Stimulated activated CD8-positive, alpha-beta memory T cell treated with anti-CD3 and anti-CD28 coated beads, Interleukin-12 subunit alpha, Interleukin-12 subunit beta, amount 100 ng/mL, for 4 hours (primary cell): ENCODE measurements at places on chromosomes 12 and 14.
A peak's percentile ranks its signal among the peaks of the same experiment; 100 is the strongest.

DNA sequence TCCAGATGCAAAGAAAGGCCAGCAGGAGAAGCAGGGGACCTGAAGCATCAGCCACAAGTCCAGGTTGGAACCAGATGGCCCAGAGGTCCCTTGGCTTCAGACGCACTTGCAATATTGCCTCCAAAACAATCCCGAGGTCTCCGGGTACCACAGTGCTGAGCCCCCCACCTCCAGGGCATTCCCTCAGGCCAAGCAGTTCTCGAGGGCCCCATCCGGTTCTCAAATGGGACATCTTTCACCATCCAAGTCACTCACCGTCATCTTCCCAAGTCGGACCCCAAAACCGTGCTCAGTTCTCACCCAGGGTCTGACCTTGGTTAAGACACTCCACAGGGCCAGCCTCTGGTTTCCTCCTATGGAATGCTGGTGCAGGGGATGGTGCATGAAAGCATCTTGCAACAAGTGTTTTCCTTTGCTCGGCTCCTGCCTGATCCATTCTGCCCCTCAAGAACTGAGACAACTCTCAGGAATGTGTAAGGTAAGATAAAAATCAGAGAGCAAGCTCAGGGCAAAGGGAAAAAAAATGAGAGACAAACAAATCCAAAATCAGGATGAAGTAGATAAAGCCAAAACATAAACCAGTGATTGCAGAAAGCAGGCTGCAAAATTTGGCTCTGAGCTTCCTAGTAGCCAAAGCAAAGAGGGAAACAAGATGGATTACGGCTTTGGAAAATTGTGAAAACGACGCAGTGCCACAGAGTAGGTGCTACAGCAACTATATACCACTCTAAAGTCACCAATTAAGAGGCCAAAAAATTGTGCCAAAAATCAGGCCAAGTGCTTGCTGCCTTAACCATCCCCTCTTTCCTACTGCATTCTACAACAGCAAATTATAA is 8.0 kb downstream of the NCOR2 start:
- no peak for DNase-seq

GRCh38 chr14:104462651-104463630 is 116.6 kb upstream of the C14orf180 start:
- DNase-seq: no peak

- no peak for DNase-seq
These were observed 203.6 kb downstream of the NUAK1 start for GRCh38 chr12:105935106-105935505.

- no peak for DNase-seq
These were observed 79.7 kb downstream of the RIMBP2 start for GRCh38 chr12:130636370-130636769.

GRCh38 chr12:14394317-14395073 is 29.0 kb downstream of the ATF7IP start:
- no peak for DNase-seq

DNA sequence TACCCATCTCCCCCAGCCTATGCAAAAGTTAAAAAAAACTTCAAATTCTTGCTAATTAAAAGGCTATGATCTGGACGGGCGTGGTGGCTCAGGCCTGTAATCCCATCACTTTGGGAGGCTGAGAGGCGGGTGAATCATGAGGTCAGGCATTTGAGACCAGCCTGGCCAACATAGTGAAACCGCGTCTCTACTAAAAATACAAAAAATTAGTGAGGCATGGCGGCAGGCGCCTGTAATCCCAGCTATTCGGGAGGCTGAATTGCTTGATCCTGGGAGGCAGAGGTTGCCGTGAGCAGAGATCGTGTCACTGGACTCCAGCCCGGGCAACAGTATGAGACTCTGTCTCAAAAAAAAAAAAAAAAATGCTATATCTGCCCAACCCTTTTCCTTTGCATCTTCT is 925.4 kb downstream of the GALC start:
- no peak for DNase-seq

DNA sequence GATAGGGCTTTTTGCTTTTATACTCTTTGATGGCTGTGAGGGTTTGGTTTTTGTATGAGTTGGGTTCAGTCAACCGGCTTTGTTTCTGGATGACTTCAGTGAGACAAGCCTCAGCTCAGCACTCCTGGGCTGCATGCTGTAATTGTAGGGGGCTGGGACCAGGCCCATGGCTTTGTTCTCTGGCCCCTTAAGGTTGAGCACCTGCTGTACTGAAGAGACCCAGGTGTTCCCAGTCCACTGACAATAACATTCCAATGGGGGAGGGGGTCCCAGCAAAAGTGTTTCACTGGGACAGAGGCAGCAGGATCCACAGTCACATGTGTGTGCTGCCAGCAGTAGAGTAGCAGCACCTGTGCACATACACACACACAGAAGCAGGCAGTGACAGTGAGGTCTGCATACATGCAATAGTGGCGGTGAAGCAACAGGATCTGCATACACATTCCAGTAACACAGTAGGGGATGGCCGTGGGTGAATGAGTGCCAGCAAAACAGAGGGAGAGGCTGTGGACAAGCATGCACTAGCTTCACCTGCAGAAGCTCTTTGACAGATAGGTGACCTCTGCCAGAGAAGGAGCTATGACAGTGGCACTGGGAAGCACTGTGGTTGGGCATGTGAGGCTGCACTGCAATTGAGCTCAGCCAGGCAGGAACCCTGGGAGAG is 240.4 kb downstream of the ASCL1 start:
- DNase-seq: no peak

DNA sequence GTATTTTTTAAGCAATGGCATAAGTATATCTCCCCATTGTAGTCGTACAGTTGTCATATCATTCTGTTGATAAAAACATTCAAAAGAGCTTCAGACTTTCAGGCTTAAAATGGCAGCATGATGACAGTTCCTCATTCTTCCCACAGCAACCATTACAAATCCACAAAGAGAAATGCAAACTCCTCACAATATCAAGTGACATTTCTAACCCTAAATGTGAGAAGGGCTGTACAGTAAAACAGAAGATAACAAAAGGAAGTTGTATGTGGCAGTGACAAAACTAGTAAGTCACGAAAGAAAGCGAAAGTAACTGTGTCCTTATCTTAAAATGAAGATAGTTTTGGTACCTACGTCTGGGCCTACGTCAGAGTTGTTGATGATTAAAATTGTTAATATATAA is 46.7 kb downstream of the GXYLT1 start:
- DNase-seq: no peak

DNA sequence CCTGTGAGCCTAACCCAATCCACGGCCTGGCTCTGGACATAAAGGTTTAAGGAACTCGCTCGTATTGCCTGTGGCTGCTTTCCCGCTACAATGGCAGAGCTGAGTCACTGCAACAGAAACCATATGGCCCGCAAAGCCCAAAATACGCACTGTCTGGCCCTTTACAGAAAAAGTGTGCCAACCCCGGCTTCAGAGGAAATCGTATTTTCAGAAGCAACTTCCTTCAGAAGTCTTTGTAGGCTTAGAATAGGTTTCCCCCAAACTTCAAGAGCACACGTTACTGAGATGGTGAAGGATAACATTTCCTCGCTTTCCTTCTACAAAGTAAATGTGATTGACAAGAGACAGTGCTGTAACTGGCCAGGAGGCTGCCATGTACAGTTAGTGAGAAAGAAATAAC is 34.8 kb upstream of the TESC start:
- peak; percentile 8 for DNase-seq

- DNase-seq: no peak
These were observed 5.4 kb upstream of the CCDC177 start for GRCh38 chr14:69580009-69580577.

DNA sequence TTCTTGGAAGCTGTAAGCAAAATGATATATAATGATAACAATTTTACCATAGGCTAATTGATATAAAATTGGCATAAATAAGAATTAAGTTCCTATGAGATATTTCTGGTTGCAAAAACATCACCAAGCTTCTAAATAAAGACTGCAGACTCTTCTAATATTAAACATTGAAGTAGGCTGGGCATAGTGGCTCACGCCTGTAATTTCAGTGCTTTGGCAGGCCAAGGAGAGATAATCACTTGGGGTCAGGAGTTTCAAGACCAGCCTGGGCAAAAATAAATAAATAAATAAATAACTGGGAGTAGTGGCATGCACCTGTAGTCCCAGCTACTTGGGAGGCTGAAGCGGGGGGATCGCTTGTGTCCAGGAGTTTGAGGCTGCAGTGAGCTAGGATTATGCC is 71.8 kb downstream of the NPAS3 start:
- DNase-seq: no peak

DNA sequence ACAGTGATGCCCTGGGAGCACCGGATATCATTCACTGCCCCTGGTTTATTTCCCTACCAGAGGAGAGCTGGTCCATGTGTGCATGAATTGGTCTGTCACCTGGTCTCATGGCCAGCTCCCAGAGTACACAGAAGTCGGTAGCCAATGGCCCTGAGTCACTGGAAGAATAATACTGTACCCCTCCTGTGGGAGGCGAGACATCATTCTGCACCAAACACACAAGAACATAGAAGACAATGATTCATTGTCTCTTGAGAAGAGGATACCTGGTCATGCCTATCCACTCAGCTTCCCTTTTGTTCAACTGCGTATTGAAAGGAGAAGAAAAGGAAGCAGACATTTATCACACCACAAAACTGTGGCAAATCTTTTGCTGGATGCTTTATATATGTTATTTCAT is 216.2 kb downstream of the DPF3 start:
- DNase-seq: no peak

DNA sequence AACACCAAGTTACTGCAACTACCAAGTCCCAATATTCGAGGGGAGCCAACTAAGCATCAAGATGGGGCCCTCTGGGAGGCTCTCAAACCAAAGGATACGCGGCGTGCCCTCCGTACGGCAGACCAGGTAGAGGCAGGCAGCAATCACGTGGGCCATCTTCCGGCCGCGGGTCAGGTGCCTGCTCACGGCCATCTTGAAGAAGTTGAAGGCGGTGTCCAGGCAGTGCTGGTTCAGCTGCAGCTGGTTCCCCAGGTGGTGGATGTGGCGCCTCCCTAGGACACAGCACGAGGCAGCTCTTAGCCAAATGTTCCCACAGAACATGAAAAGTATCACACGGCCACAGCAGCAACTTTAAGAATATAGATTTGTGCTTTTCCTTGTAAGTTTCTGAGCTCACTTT is 24.3 kb downstream of the BTBD6 start:
- DNase-seq: no peak

DNA sequence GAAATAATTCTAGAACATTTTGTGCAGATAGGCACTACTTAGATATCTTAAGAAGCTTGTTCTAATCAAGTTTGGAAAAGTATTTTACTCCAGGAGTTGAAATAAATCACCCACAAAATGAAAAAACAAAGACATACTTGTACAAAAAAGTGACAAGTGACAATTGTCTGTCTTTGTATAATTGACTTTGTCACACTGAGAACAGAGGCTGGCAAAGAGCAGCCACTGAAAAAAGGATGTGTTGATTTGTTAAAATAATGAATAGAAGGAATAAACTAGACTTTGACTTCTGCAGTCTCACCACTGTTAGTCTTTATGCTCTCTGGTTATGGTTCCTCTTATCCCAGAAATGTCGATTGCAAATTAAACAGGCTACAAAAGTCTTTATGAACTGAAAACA is 77.6 kb downstream of the PTPRR start:
- DNase-seq: no peak

DNA sequence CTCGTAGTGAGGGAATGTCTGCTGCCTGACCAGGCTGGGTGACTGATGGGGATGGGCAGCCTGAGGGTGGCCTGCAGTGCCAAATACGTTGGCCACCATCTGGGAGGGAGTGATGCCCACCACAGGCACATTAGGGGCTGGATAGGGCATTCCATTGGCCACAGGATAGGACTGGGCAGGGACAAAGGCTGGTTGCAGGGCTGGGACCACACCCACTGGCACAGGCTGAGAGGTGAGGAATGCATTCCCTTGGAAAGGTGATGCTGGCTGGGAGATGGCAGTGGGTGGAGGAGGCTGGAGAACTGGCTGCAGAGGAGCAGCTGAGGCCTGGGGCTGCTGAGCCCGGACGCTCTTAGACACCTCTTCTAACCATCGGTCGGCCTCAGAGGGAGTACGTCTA is 39.5 kb downstream of the PAPLN start:
- DNase-seq: no peak

GRCh38 chr14:33676891-33677290 is 274.0 kb downstream of the EGLN3 start:
- DNase-seq: no peak

DNA sequence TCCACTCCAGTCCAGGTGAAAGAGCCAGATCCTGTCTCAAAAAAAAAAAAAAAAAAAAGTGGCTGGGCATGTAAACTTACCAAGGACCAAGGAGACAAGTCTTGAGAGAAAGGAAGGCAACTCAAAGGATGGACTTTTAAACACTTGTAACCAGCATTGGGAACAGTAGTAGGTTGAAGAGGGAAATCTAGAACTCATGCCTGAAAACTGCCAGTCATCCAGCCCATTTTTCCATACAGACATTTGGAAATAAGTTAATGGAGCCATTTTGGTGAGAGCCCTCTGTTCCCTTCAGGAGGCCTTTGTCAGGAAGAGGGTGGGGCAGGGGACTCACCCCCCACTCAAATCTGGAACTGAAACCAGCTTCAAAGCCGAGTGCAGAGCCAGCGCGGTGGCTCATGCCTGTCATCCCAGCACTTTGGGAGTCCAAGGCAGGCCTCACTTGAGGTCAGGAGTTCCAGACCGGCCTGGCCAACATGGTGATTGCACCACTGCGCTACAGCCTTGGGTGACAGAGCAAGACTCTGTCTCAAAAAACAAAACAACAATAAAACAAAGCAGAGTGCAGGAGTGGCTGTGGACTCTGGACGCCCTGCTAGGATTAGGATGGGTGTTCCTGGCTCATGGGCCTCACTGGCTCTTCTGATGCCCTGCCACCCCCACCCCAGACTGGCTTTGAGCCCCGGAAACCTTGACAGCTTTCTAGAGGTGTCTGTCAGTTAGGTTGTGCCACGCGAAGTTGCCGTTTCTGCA is 1.6 kb upstream of the MLXIP start:
- no peak for DNase-seq

DNA sequence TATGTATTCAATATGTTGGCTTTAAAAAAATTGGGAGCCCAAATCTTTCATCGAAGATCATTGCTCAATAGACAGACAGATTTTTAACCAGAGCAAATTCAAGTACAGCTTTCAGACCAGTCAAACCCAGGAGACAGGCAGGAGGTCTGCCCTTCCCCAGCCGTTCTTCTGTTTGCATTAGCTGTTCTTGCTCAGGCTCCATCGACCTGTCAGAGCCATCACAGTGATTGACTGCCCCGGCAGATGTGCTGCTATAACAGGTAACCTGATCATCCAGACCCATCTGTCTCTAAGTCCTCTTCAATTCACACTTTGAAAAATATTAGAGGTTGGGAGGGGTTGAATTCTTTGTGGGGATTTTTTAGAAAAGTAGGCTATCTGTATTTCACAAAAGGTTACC is 453.5 kb downstream of the FOXG1 start:
- no peak for DNase-seq
